Activated B cell treated with CpG ODN at 0.5 μM for 24 hours (primary cell): ENCODE measurements at places on chromosomes 4 and X. TPM values are rescaled to one million over a fixed set of nuclear protein-coding genes. Genes with fewer than 3 reads are reported as not detected.

GRCh38 chr4:113899271-113900070, 80.0 kb downstream of the ARSJ start:
- DNase-seq = no peak
- H3K27me3 ChIP-seq = no peaks in the 10 kb centered on the region
- no peak overlapping the region for H3K4me3 ChIP-seq
- peak overlapping the region; percentile 20 for H3K27ac ChIP-seq

The NEUROG2 gene
- not detected in 2 replicates for total RNA-seq

GRCh38 chr4:25770847-25771246, 91.9 kb downstream of the SEL1L3 start:
- DNase-seq = no peak
- no peaks in the 10 kb centered on the region for H3K27me3 ChIP-seq
- H3K4me1 ChIP-seq = no peaks in the 10 kb centered on the region
- no peak overlapping the region for H3K27ac ChIP-seq
- no peak overlapping the region for H3K4me3 ChIP-seq
- peaks cover 88% of the 10 kb centered on the region for H3K36me3 ChIP-seq

DNA sequence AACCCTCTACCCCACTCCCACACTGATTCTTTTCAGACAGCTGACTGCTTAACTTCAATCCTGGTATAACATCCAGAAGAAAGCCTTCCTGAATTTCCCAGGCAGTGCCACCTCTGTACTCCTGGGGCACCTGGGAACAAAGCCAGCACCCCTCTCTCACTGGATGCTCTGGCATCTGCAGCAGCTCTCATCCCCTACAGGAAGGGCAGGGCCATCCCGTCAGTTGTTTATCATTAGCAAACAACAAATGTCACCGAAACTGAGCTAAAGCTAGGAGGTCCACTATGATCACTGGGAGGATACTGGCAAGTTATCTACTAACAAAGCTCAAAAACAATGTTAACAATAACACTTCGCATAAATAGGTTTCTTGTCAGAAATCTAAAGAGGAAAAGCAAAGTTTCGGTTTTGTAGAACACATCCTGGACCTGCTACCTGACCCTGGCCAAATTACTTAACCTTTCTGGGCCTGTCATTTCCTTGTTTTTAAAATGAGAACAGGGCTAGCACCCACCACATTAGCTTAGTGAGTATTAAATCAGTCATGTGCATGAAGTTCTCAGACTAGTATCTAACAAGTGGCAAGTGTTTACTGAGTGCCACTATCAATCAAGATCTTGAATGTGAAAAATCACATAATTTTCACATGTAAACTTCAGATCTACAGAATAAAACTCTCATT, 86.6 kb downstream of the NR3C2 start:
- no peaks in the 10 kb centered on the region for H3K27me3 ChIP-seq
- no peak overlapping the region for H3K27ac ChIP-seq
- H3K36me3 ChIP-seq = no peaks in the 10 kb centered on the region

The HSD17B13 gene
- total RNA-seq = 0.17 and 0.35 TPM in 2 replicates

DNA sequence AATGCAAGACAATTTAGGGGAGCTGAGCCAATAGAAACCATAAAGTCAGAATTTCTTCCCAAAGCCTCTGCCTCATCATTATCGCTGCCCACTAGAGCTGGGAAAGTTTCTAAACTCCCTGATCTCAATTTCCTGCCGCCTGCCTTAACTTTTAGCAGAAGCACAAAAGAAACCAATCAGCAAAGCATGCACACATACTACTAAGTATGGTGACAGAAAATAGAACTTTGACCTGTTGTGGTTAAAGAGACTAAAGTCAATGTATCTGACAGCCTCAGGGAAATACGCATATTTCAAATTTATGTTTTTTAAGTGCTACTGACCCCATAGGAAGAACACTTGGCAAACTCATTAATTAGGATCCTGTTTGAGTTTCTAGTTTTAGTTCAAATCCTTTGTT, 10.1 kb downstream of the STK26 start:
- no peak overlapping the region for H3K27ac ChIP-seq
- DNase-seq = no peak
- no peak overlapping the region for H3K4me3 ChIP-seq
- H3K27me3 ChIP-seq = no peaks in the 10 kb centered on the region

GRCh38 chrX:23292988-23293651, 41.5 kb upstream of the PTCHD1 start:
- no peak overlapping the region for H3K4me3 ChIP-seq
- no peaks in the 10 kb centered on the region for H3K27me3 ChIP-seq
- DNase-seq = no peak
- H3K4me1 ChIP-seq = no peaks in the 10 kb centered on the region
- H3K36me3 ChIP-seq = no peaks in the 10 kb centered on the region

The MAP3K15 gene
- total RNA-seq = 0.11 TPM in 1 of 2 replicates, not detected in the other

- H3K4me3 ChIP-seq = no peak overlapping the region
- no peak overlapping the region for H3K27ac ChIP-seq
- H3K36me3 ChIP-seq = no peaks in the 10 kb centered on the region
- no peak for DNase-seq
- H3K27me3 ChIP-seq = no peaks in the 10 kb centered on the region
Observed at GRCh38 chrX:13967636-13968035, 62.1 kb downstream of the GEMIN8 start.

DNA sequence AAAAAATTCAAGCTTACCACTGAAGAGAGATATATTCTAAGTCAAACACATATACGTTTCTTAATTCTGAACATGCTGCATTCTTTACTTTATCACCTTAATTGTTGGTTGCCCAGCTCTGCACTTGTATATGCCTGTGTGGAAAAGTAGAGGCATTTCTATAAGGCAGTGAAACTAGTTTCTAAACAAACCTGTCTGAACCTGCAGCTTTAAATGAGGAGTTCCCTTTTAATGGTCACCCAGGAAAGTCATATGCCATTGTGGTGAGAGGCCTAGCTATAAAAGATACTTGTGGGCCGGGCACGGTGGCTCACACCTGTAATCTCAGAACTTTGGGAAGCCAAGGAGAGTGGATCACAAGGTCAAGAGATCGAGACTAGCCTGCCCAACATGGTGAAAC, 147.4 kb upstream of the RXFP1 start:
- no peak for DNase-seq
- H3K36me3 ChIP-seq = no peaks in the 10 kb centered on the region
- no peaks in the 10 kb centered on the region for H3K27me3 ChIP-seq
- H3K4me1 ChIP-seq = no peaks in the 10 kb centered on the region

The SLC34A2 gene
- total RNA-seq = not detected in 2 replicates

The CT45A1 gene
- not detected in 2 replicates for total RNA-seq

- H3K36me3 ChIP-seq = no peaks in the 10 kb centered on the region
- no peak overlapping the region for H3K27ac ChIP-seq
- H3K4me3 ChIP-seq = no peak overlapping the region
- no peak for DNase-seq
- peaks cover 3% of the 10 kb centered on the region for H3K4me1 ChIP-seq
Observed at GRCh38 chrX:78708262-78708661, 39.3 kb upstream of the LPAR4 start.

The MAGEB17 gene
- not detected in 2 replicates for total RNA-seq
